ENCODE measurements at places on chromosomes 5 and 9.

DNA sequence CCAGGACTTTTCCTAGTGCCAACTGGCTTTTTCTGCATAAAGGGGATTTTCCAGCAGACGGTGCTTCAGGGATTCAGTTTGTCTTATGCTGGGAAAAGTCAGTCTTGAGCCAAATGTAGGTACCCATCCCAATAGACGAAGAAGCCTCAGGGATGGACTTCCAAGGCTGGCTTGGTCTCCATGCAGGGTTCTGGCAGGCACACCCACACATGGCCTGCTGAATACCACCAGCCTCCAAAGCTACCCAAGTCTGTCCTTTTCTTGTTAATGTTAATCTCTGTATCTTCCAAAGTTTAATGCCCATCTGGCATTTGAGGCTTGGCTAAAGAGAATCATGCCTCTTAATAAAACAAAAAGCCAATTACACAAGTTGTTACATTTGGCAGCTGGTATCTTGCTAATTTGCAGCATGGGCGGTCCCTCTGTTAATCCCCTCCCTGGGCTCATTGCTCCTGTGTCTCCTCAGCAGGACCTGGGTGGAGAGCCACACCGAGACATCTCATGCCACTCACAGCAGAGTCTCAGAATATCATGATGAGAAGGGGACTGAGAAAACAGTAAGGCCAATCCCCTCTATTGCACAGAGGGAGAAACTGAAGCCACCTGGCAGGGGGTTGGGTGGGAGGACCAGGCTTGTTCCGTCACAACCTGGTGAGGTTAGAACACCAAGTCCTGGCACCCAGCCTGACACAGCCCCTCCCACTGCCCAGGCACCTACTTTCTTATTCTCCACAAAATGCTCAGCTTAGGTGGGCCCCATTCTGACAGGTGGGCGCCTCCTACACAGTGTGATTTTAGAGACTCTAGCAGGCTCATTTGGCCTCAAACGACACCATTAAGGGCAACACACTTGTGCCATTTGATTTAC, 243.2 kb downstream of the FSTL4 start:
- DNase-seq, result no peak

GRCh38 chr5:117733051-117733450, 1158.4 kb upstream of the SEMA6A start:
- DNase-seq, result no peak

GRCh38 chr9:132753593-132753880, 83.3 kb downstream of the GTF3C4 start:
- no peak for DNase-seq

- no peak for DNase-seq
Measured at GRCh38 chr9:36970007-36970888, 63.8 kb downstream of the PAX5 start.

GRCh38 chr9:87405677-87406542, 91.8 kb upstream of the DAPK1 start:
- no peak for DNase-seq

DNA sequence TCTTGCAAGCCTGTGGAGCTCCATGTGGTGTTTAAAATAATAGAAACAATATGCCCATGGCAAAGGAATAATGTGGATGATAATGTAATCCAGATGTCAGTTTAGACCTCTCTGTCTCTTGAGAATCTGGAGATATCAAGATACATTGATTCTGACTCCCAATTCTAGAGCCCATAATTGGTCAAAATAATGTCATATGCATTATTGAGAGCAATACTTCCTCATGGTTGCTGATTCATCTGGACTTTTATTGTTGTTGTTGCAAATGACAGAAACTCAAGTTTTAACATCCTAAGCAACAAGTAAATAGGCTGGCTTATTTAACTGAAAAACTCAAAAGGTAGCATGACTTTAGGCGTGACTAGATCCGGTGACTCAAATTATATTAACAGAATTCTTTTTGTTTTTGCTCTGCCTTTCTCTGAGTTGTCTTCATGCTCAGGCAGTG, 152.1 kb downstream of the PCSK1 start:
- DNase-seq, result no peak

- no peak for DNase-seq
Measured at GRCh38 chr5:172319708-172320441, 36.3 kb upstream of the UBTD2 start.

DNA sequence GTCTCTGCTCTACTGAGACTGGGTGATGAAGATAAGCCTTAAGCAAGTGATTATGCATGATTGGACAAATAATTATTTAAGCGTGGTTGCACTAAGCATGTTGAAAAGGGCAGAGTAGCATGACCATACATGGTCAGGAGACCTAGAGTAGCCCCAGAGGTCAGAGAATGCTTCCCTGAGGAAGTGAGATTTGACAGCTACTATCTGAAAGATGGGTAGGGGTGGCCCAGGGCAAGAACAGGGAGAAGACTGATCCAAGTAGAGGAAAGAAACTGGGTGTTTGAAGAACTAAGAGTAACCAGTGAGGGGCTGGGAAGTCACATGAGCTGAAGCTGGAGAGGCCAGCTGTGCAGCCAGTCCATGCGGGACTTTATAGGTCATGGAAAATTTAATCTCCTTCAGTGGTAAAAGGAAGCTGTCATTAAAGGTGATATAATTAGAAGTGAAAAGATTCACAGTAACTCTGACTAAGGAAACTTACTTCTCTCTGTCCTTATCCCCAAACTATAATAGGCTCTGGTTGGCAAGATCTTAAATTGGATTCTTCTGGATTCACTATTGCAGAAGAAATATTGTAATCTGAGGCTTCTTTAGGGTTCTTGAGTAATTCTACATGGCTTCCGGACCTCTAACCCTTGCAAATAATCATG, 35.2 kb downstream of the YIPF5 start:
- DNase-seq, result no peak

DNA sequence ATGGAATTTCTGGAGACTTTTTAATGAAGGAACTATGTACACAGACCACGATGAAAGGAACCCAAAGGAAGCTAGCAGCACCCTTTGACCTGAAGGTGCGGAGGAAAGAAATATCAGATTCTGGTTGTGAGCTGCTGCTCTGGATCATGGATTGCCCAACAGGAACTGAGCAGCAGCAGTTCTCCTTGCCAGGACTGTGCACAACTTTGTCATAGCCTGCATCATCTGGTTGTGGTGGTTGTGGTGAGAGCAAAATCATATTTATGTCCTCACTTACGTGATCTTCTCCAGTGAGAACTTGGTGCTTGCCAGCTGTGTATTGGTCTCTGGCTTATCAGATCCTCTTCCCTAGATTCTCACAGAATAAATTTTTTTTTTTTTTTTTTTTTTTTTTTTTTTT, 70.7 kb upstream of the LPAR1 start:
- DNase-seq, result no peak

- no peak for DNase-seq
Measured at GRCh38 chr5:140633501-140633900, 526 bp upstream of the CD14 start.

GRCh38 chr9:89397471-89397870, 79.2 kb downstream of the SECISBP2 start:
- DNase-seq, result no peak

DNA sequence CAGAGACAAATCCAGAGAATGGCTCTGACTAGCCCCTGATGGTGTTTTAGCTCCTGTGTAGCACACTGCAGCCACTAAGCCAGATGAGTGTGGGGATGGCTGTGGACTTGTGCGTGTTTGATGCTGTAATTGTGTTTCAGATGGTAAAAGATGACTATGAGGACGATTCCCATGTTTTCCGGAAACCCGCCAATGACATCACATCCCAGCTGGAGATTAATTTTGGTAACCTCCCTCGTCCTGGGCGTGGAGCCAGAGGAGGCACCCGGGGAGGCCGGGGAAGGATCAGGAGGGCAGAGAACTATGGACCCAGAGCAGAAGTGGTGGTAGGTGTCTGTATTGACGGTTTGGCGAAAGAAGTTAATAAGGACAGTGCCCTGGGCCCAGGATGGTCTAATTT, 38.0 kb downstream of the HABP4 start:
- DNase-seq, result no peak

- no peak for DNase-seq
Measured at GRCh38 chr9:110099236-110100095, 108.5 kb downstream of the C9orf152 start.

- DNase-seq, result no peak
Measured at GRCh38 chr9:92948038-92948534, 763 bp downstream of the FGD3 start.

DNA sequence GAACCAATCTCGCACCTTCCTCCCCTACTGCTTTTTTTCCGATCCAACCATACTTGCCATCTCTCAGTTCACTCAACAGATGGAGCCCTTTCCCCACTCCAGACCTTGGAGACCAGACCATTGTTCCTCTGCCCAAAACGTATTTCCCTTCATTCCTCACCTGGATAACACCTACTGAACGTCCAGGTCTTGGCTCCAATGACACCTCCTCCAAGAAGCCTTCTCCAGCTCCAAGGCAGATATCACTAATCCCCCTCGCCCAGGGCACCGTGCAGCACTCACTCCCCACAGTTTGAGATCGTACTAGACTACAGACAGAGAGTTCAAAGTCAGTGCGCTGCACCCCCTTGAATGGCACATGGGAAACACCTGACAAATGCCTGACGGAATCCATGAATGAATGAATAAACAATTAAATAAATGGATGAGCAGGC, 47.1 kb upstream of the AKNA start:
- DNase-seq, result peak; percentile 39

DNA sequence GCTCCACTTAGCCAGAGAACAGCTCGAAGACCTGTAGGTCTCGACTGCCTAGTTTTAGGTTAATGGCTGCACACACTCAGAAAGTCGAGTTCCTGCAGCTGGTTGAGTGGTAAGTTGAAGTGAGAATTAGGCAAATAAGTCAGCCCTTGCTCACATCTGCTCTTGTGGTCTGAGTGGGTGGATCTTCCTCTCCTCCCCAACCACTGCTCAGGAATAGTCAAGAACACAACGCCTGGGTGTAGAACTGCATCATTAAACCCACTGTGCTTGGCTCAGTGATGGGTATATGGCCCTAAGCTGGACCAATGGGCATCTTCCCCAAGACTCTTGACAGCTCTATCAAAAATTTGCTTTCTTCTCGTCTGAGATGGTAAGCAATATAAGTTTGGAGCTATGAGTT, 20.9 kb upstream of the ADAM19 start:
- DNase-seq, result no peak

- no peak for DNase-seq
Measured at GRCh38 chr9:97186493-97186892, 121.0 kb upstream of the CCDC180 start.

- DNase-seq, result no peak
Measured at GRCh38 chr9:89529243-89530035, 31.5 kb upstream of the SEMA4D start.

- DNase-seq, result no peak
Measured at GRCh38 chr5:172114875-172115422, 73.1 kb downstream of the STK10 start.

DNA sequence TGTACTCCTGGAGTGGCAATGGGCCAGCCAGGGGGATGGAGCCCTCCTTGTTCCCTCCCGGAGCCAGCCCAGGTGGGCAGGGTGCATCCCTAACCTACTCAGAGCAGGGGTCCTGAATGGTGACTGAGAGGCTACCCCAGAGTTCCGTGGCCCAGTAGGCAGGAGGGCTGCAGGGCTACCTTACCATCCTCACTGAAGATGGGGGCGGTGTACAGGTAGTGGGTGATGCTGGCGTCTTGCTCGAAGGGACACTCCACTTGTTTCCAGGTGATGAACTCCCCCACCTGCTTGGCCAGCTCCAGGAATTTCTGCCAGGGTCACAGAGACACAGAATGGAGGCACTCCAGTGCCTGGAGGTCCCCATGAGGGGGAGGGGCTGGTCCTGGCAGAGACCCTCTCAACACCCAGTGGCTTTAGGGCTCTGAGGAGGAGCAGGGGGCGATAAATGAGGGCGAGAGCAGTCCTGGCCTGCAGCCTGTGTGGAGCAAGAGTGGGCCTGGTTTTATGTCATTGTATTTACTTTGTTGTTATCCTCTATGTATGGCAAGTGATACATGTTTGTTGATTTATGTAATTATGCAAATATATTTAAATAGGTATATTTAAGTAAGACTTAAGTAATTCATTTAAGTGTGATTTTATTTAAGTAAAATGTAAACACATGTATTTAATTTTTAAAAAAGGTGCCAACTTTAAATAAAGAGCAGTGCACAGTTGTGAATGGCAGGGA, 39.9 kb upstream of the RNF130 start:
- DNase-seq, result no peak

GRCh38 chr5:126742425-126742824, 34.5 kb upstream of the LMNB1 start:
- no peak for DNase-seq

DNA sequence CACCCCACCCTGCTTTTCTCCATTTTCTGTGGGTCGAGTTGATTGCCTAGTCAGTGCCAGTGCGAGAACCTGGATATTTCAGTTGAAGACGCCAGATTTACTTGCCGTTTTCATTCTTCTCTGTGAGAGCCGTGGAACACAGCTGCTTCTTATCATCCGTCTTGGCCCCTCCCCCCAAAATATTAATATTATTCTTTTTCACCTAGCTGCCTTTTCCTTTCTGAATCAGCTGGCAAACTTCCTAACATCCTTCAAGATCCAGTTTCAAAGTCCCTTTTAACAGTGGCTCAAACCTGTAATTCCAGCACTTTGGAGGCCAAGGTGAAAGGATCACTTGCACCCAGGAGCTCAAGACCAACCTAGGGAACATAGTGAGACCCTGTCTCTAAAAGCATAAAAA, 117.1 kb upstream of the RASA1 start:
- no peak for DNase-seq

GRCh38 chr9:85479305-85479704, 262.4 kb downstream of the AGTPBP1 start:
- DNase-seq, result no peak

DNA sequence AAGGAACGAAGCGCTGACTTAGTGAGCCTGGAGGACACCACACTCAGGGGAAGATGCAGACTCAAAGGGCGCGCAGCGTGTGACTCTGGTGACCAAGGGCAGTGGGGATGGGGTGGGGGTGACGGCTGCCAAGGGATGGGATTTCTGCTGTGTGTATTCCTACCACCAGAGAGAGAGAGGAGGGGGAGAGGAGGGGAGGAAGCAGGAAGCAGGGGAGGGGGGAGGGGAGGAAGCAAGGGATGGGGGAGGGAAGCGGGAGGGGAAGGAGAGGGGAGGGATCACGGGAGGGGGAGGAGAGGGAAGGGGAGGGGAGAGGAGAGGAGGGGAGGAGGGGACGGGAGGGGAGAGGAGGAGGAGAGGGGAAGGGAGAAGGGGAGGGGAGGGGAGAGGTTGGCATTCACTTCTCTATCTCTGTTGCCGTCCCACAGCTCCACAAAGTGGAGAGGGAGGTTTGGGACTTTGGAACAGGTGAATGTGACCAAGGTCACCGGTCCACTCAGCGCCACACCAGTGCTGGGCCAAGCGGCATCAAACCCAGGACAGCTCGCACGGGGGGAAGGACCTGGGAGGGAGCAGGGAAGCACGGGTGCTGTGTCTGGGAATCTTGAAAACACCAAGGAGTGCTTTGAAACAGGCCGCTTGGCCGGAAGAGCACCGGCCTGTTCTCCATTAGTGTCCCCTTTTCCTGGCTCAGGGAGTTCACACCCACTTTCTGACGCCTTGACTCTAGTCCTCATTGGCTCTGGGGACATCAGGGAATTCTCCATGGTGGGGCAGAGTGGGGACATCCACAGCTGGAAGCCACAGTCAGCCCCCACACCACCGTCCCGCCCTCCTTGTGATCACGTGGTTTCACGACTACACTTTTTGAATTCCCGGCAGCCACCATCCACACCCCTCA, 77.4 kb downstream of the VAV2 start:
- DNase-seq, result no peak

- no peak for DNase-seq
Measured at GRCh38 chr5:73338256-73339050, 110.1 kb downstream of the FOXD1 start.

GRCh38 chr9:37937366-37937765, 33.4 kb upstream of the SLC25A51 start:
- DNase-seq, result no peak
